Stimulated activated CD8-positive, alpha-beta memory T cell treated with anti-CD3 and anti-CD28 coated beads, Interleukin-4, amount 100 ng/mL, for 4 hours (primary cell): ENCODE measurements at places on chromosomes 7 and 10.
A peak's percentile ranks its signal among the peaks of the same experiment; 100 is the strongest.

DNA sequence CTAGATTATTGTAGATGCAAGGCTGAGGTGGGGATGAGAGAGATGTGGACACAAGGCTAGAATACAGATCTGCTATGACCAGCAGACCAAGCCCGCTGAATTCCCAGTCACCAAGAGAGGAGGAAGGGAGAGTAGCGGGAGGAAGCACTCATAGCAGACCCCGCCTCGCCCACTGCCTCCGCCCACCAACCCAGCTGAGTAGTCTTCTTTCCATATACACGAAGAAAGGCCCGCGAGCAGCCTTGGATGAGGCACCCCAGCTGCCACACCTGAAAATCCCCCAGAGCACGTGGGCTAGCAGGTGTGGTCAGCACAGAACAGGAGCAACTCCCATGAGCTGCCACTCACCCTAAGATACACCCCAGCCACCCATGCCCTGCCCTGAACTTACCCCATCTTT, 7.9 kb upstream of the H2BK1 start:
- no peak for DNase-seq

DNA sequence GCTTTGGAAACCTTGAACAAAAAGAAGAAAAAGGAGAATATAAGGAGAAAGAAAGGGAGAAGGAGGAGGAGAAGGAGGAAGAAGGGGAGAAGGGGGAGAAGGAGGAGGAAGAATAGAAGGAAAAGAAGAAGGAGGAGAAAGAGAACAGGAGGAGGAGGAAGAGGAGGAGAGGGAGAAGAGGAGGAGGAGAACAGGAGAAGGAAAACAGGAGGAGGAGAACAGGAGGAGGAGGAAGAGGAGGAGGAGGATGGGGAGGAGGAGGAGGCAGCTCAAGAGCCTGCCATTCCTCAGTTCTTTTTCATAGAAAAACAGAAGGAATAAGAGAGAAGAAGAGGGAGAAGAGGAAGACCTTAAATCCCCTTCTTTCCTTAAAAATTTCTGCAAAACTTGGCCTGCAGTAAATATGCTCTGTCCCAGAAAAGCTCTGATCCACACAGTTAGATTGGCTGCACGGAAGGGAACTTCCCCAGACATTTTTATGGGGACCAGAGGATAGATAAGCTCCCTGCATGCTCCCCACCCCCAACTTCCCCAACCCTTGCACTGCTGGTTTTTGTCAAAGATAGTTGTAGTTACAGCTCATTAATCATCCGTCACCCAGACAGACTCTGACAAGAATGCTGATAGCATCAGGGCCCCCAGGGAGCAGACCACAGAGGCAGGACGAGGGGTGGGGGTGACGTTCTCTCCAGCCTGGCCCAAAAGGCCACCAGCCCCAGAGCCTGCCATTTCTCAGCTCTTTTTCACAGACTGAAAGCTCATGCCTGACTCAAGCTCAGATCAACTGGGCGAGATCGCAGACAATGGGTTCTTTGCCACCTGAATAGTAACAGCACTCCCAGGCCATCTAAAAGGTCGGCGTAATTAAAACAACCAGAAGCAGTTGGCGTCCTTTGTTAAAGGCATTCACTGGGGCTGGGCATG, 34.5 kb upstream of the LYZL1 start:
- no peak for DNase-seq

GRCh38 chr10:109277456-109277855, 645.9 kb downstream of the XPNPEP1 start:
- DNase-seq, result no peak

DNA sequence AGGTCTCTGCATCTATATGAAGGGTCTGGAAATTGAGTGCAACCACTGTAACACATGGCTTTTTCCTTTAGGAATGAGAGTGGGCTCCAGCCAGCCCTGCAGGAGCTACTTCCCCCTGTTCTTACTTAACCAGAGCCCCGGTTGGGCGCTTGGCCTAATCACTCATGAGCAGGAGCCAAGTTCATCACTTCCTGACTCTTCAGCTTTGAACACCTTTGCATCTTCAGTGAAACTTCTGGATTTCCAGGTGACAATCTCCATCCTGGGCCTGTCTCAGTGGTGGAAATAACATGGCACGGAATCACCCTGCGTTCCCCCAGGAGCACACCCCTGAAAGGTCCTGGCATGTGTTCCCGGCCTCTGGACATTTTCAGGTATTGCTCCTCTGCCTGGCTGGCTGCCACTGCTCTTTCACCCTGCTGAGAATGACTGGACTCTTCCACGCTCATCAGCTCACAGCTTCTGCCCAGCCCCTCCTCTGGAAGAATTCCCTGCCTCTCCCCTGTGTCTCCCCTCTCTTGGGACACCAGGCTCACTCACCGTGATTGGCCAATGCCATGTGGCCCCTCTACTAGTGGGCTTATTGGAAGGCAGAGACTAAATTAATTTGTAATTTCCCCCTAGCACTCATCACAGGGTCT, 229.1 kb upstream of the GRB10 start:
- DNase-seq, result no peak

DNA sequence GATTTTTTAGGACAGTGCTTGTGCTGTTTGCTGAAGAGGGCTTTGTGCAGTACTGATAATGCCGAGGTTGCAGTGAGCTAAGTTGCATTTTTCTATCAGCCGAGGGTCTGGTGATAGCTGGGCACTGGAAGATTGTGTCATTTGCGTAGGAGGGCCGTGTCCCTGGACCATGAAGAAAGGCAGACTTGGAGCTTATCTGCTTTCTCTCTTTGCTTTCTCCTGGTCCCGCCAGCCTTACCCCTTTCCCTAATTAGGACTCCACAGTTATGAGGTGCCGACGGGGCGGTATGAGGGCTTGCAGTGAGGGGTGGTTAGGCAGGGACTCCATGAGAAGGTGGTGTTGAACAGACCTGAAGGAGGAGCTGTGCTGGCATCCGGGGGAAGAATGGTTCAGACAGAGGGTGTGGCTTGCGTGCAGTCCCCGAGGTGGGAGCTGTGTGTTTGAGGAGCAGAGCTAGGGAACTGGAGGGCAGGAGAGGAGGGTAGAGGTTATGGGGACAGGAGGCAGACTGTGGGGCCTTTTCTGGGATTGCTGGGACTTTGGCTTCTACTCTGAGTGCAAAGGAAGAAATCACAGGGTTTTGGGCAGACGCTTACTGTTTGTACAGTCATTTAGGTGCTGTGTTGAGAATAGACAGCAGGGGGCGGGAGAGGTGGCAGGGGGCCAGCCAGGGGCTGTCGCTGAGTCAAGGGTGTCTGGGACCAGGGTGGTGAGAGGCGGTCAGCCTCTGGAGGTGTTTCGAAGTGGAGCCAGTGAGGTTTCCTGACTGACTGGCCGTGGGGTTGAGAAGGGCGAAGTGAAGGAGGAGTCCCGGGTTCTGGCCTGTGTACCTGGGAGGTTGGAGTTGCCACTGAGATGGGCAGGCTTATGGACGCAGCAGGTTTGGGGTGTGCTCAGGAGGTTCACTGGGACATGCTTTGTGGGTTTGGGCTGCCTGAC, 43.4 kb downstream of the PRF1 start:
- peak; percentile 50 for DNase-seq

DNA sequence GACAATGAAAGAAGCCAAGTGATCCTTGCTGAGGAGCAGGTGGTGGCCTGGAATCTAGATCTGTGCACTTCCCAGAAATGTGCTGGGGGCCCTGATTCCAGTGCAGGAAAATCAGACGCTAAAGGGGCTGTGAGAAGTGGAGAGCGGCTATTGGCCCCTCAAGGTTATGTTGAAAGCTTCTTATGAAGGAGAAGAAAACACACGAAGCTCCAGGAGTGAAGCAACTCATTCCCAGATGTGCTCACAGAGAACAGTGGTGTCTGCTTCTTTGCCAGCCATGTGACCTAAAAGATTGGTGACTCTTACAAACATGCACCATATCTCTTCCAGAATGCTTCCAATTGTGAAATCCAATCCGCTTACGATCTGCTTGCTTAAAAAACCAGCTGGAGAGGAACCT, 679.3 kb upstream of the IGFBP3 start:
- no peak for DNase-seq
